ENCODE measurements at places on chromosomes 12 and 14.

DNA sequence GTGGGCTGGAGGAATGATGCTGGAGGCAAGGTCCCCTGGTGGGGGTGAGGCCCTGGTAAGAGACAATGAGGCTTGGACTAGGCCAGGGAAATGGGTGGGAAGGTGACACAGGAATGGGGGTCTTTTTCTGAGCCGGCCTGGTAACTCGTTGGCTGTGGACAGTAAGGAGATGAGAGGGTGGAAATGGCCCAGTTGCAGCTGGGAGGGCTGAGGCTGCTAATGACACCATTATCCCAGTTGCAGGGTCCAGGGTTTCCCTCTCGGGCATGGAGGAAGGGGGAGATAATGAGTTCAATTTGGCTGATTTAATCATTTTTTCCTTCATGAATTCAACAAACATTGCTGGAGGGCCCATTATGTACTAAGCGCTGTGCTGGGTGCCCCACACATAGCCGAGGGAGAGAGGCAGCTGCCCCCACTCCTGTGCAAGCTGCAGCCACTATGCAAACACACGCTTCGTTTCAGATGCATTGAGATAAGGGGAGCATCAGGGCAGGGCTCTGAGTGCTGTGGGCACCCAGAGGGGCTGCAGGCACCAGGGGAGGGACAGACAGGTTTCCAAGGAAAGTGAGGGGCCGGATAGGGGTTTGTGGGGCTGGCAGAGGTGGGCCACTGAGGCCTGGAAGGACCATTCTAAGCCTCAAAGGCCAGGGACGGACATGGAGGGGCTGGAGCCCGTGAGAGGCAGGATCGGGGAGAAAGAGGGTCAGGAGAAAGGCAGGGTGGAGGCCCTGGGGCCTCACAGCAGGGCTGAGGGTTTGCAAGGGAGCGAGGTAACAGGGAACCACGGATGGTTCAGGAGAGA, 43.2 kb upstream of the MEG3 start:
- no peak for DNase-seq

DNA sequence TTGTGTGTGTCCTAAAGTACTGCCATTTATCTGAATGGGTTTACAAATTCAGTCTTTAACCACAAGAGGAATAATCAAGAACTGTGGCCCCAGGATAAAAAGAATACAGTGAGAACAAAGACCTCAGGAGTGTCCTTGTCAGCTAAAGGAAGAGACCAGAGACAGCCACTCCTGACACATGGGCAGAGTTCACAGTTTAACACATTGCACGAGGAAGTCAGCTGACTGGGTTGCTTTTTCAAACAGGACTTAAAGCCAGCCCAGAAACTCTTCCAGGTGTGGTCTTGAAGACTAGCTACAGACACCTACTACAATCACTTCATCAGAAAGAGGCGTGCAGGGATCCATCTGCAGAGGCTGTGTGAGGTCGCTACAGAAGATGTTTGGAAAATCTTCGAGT, 42.8 kb downstream of the GNS start:
- no peak for DNase-seq

DNA sequence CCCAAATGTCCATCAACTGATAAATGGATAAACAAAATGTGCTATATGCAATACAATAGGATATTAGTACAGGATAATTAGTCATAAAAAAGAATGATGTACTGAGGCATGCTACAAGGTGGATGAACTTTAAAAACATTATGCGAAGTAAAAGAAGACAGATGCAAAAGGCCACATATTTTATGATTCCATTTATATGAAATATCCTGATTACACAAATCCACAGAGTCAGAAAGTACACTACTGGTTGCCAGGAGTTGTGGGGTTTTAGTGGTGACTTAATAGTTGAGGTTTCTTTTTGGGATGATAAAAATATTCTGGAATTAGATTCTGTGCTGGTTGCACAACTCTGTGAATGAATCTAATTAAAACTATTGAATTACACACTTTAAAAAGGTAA, 12.6 kb downstream of the TRIM9 start:
- DNase-seq, result no peak

DNA sequence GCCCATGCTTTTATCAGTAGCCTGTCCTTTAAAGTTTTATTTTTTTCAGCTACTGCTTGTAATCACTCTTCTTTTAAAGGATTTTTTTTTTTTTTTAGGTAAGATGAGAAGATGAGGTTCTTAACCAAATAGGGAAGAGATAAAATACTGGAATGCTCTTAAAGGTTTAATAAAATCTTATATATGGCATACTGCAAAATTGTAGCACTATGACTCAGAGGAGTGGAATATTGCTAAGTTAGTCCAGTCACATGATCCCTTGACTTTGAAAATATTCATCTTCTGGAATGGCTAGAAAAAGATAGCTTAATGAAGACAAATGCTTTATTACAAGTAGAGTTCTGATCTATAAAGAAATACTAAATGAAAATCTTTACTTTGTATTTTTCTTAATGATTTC, 116.6 kb downstream of the NAV3 start:
- DNase-seq, result no peak

All from activated T-cell treated with anti-CD3 and anti-CD28 coated beads, Interleukin-2, amount 50 U/mL, for 1 hour (primary cell).